Activated CD4-positive, alpha-beta memory T cell treated with anti-CD3 and anti-CD28 coated beads for 36 hours (primary cell): ENCODE measurements at places on chromosomes 7 and 10. TPM values are rescaled to one million over a fixed set of nuclear protein-coding genes. Genes with fewer than 3 reads are reported as not detected.

DNA sequence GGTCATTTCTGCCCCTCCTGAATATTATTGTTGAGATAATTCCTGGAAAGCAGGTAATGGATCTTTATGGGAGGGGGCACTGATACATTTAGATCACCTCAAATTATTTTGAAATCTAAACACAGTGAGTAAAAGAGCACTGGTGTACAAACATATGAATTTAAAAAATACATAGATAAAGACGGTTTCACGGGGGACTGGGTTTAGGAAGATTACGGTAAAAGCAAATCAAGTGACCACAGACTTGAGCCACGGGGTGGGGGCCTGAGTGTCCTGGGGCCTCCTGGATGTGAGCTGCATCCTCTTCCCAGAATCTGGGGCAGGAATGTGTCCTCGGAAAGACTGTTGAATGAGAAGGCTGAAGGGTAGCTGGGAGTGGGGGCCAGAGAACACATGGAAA is 219.1 kb upstream of the KLF6 start:
- no peak for DNase-seq
- H3K27ac ChIP-seq: no peak overlapping the region
- H3K27me3 ChIP-seq: no peaks in the 10 kb centered on the region
- H3K4me1 ChIP-seq: peaks cover 4% of the 10 kb centered on the region
- H3K4me3 ChIP-seq: no peak overlapping the region

DNA sequence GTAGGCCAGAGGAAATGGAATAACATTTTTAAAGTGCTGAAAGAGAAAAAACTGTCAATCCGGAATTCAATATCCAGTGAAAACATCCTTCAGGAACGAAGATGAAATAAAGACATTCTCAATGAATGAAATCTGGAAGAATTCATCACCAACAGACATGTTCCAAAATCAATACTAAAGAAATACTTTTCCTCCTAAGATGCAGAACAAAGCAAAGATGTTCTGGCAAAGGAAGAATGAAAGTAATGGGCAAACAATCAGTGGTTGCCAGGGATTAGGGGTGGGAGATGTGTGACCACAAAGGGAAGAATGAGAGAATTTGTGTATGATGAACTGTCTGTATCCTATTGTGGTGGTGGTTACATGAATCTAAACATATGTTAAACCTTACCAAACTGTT is 52.8 kb upstream of the EEPD1 start:
- H3K4me3 ChIP-seq: no peak overlapping the region
- H3K27me3 ChIP-seq: no peaks in the 10 kb centered on the region
- H3K4me1 ChIP-seq: no peaks in the 10 kb centered on the region
- no peak for DNase-seq

- H3K36me3 ChIP-seq: no peaks in the 10 kb centered on the region
- H3K4me3 ChIP-seq: no peak overlapping the region
- no peak overlapping the region for H3K27ac ChIP-seq
- H3K27me3 ChIP-seq: no peaks in the 10 kb centered on the region
- DNase-seq: peak; percentile 70
These were observed 46.3 kb upstream of the RNF216 start for GRCh38 chr7:5827755-5828154.

DNA sequence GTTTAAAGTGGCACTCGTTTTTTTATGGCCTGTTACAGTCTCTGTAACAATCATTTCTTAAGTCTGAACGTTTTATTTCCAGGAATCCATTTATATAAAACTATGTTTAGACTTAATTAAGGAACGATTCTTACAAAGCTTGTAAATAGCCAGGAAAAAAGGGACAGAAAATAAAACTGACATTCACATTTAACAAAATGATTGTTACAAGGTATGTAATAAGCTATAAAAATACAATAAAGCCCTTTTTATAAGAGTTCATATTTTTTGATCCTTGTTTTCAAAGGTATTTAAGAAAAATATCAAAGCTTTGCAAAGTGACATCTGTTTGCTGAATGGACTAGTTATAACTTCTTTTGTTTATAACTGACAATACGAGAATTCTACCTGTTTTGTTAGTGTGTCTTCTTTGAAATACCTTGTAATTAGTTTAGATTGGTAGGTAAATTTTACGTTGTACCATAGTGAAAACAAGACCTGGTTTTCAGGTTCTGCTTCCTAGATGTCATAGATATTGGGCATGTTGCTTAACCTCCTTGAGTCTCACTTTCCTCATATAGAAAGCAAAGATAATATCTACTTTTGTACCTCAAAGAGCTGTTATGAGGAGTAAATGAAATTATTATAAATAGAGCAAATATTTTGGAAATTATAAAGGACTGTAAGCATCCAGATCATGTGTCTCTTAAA is 25.8 kb downstream of the BTRC start:
- DNase-seq: no peak
- H3K4me1 ChIP-seq: peaks cover 33% of the 10 kb centered on the region
- no peaks in the 10 kb centered on the region for H3K27me3 ChIP-seq
- no peak overlapping the region for H3K27ac ChIP-seq
- H3K4me3 ChIP-seq: no peak overlapping the region

Gene AQP1
- total RNA-seq: 0.62 TPM

Gene ADAM22
- total RNA-seq: 2.2 TPM

Gene HOXA4
- total RNA-seq: not detected
